ENCODE measurements at places on chromosomes 3 and 15.

DNA sequence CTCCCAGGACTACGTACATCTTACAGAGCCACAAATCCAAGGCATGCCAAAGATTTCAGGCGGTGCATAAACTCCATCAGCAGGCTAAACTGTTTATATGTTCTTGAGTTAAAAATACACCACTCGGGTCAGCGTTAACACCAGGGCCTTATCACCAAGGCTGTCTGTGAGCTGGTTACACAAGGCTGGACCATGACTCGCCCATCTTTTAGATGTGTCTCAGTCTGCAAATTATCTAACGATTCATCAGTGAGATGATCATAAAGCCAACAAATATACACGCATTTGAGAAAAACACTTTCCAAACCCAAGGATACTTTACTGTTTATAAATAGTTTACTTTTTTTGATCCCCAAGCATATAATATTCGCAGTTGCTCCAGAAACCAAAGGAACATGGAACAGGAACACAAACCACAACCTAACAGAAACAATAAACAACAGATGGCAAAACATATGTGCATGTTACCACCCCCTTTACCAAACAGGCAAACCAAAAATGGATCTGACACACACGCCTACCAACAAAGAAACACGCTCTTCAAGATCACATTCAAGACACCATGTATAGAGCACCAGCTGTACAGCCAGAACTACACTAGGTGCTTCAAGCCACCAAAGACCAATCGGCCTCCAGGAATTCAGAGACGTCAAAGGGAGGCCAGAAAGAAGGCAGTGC lies 15.4 kb downstream of the LRIG1 start:
- no peak for DNase-seq

- no peak for DNase-seq
These were observed at the start of gene DIS3L for GRCh38 chr15:66293419-66294156. Gene DIS3L, plus strand, starts transcription at chr15:66293568. Its CDS starts 29 bp downstream, at chr15:66293597.

DNA sequence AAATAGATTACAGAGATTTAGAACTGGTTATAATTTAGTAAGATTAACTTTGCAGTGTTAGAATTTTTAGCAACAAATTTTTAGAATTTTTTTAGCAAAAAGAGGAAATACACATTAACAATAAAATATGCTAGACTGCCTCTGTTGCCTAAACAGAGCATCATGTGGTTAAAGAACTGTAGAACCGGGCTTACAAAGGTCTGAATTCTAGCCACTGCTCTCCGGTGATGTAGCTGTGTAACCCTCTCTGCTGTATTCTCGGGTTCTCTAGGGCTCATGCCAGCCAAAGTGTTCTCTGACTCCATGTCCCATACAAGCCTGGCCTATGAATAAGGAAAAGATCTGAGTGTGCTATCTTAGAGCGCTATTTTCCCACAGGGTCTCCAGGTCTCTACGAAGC lies 2.9 kb upstream of the P2RY12 start:
- no peak for DNase-seq

DNA sequence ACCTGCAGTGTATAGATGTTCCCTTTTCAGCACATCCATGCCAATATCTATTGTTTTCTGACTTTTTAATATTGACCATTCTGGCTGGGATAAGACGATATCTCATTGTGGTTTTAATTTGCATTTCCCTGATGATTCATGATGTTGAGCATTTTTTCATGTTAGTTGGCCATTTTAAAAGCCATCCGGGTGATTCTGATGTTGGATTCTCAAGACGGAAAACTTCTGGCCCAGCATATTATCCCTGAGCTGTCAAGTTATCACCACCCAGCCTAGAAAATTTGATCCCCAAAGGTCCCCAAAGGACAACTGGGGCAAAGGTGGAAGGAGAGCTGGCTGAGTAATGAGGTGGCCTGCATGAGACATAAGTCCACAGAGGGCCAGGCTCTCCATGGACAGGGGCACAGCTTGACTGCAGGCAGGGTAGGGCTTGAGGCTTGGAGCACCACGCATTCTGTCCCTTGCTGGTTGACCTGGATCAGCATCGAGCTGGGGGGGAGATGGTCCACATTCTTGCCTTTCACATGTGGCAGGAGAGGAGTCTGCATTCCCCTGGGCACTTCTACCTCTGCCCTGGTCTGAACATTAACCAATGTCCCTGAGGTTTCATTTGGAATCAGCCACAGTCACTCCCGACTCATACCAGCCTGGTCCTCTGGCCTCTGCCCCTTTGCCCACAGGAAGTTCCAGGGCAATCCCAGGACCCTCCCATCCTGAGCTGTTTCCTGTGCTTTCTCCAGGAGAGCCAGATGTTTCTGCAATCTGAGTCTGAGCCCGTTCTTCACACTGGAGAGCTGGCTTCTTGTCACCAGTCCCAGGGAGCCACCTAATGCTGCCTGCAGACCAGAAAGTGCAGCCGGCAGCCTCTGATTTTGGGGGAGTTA lies 69.2 kb downstream of the ISG20 start:
- DNase-seq = no peak

DNA sequence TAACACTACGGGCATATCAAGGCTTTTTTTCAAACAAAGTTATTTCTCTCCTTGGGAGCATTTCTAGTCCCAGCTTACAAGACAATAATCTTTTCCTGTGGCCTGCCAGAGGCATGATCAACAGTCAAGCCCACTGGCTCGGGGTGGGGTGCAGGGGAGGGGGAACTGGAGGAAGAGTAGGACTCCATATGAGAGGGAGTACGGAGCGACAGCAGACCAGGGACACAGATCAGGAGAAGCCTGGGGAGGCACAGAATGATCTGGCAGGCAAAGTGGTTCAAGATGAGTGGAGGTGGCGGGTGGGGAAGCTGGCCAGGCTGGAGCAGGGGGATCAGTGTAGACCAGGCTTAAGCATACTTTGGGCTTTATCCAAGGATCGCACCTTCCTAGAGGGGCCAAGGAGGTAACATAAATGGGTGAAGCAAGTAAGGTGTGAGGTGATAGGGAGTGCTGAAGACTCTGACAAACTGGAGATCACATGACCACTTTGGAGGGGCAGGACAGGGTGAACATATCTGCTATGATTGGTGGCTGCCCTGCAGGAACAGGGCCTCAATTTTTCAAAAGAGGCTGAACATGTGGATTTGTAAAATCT lies 37.4 kb downstream of the KLF15 start:
- DNase-seq = no peak

- DNase-seq = no peak
These were observed 408.3 kb upstream of the RGMA start for GRCh38 chr15:93497291-93497690.

- no peak for DNase-seq
These were observed 950.7 kb downstream of the MCTP2 start for GRCh38 chr15:95182091-95182490.

GRCh38 chr15:96334017-96334704 lies 3.7 kb downstream of the NR2F2 start:
- no peak for DNase-seq

DNA sequence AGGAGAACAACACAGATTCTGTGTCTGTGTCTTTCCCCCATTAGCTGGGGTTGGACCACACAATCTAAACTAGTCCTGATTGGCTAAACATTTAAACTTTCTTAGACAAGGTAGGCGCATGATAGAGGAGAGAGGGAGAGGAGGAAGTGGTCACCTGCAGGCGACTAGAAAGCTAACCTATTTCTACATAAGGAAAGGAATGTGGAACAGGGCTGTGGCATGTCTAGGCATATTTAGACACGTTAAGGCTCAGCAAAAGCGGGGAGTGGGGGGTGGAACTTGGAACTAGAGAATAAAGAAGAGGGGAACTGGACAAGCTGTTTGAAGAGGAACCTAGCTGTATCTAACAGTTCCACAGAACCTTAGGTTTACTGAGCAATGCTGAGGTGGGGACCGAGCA lies 12.8 kb downstream of the LRRC28 start:
- no peak for DNase-seq

DNA sequence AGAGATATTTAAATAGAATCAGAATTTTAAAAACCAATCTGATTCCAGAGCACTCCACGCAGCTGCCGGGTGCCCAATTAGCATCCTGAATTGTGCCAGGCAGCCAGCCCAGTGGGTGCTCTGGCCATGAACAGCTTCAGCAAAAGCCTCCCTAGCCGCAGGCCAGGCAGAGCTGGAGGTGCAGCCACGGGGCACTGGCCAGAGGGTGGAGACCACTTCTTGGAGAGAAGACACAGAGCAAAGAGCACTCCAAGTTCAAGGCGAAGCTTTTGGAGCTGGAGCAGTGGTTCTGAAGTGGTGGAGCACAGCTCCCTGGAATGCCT lies 475.6 kb upstream of the PROK2 start:
- no peak for DNase-seq

DNA sequence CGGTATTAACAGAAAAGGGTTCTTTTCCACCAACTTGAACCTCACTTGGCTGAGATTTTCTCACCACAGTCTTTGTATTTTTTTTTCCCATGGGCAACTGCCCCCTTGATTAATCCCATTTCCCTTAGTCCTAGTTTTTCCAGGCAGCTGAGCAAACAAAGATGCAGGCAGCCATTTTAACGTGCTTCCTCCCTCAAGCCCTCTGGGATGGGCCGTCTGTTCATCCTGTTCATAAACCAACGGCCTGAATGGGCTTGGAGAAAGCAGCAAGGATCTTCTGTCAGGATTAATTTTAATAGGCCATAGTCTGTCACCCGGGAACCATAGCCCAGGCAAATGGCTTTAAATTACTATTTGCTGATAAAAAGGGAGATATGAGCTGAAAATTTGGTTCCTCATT lies 10.4 kb upstream of the POLR2M start:
- no peak for DNase-seq

DNA sequence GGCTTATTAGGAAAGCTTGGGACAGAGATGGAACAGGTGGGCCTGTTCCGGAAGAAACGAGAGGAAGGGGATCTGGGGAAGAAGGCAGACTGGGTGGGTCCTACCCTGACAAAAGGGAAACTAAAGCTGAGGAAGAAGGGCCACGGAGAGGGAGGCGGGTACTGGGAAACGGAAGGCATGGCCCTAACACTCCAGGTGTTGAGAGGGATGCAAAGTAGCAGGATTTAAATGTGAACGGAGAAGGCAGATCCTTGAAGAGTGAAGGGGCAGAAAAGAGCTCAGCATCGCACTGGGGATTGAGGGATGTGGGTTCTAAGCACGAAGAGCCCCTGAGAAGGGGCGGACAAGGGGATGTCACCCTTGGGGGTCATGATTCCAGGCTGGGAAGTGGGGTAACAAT lies 735 bp downstream of the STIMATE start:
- DNase-seq = no peak

DNA sequence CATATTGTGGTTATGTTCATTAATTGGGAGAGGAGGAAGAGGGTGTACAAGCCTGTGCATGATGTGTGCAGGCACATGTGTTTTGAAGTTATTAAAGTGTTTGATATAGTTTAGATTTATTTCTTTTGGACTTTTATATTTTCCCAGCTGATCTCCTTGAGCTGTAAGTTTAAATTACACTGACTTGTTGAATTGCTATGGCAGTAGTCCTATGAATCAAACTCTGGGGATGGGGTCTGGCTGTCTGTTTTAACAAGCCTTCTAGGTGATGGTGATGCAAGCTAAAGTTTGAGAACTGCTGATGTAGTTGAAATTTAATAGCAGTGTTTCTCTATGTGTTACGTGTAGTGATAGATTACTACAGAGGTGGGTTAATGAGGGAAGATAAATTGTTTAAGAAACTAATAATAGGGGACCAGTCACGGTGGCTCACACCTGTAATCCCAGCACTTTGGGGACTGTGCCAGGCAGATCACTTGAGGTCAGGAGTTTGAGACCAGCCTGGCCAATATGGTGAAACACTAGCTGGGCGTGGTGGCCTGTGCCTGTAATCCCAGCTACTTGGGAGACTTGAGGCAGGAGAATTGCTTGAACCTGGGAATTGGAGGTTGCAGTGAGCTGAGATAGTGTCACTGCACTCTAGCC lies 7.0 kb downstream of the ARIH1 start:
- DNase-seq = no peak

GRCh38 chr3:131193641-131194238 lies 167.1 kb downstream of the NEK11 start:
- no peak for DNase-seq

DNA sequence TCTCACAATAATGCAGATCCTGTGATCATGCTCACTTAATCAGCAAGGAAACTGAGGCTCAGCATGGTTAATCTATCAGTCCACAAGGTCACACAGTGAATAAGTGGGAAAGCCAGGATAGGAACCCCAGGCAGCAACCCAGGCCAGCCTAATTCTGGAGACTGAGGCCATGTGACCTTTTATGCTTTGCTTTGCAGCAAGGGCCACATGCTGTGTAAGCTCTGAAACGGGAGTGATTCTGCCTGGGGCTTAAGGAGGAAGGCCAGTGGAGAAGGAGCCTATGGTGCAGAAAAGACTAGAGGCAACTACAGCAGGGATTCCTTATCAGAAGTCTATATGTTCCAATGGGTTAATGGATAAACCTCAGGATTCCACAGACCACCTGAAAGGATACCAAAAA lies 157.6 kb upstream of the PPP2R3A start:
- DNase-seq = no peak

DNA sequence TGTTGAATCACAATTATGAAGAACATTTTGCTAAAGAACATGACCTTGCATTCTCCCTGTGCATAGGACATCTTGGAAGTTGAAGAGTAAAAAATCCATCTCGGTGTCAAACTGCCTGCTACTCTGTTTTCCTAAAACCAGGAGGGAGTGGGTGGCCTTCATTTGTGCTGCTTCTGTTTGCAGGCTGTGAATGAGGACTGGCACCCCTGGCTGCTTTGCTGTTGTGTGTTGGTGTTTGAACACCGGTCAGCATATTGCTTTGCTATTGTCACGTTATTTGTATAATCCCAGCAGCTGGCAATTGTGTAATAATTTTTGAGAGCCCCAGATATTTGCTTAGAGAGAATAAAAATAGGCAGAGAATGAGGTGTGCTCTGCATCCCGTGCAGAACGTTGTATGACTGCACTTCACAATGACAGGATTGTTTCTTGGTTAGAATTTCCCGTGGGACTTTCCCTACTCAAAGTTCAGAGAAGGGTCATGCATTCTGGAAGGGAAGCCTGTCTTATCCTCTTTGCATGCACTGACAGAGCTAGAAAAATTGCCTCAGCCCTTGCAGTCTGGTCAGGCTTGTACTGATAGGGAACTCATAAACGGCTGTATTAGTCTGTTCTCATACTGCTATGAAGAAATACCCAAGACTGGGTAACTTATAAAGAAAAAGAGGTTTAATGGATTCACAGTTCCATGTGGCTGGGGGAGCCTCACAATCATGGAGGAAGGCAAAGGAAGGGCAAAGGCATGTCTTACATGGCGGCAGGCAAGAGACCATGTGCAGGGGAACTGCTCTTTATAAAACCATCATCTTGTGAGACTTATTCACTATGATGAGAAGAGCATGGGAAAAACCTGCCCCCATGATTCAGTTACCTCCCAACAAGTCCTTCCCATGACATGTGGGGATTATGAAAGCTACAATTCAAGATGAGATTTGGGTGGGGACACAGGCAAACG lies 16.3 kb downstream of the SV2B start:
- no peak for DNase-seq

GRCh38 chr15:101250873-101251829 lies 697 bp downstream of the CHSY1 start:
- no peak for DNase-seq

GRCh38 chr3:17195192-17195611 lies 310.4 kb downstream of the PLCL2 start:
- DNase-seq = peak; percentile 77

DNA sequence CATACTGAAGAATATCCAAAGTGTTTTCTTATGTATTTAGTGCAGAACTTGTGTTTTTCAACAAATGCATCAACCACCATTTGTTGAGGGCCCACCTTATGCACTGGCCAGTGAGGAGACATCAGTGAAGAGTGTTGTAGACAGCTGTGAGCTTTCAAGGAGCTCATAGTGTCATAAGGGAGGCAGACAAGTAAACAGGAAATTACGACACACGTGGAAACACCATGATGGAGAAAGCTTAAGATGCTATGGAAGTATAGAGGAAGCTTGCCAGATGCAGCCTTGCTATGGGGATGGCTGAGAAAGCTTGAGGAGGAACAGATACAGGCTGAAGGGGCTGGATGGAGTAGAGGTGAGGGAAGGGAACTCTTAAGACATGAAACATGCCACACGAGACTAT lies 50.8 kb upstream of the PSMD6 start:
- DNase-seq = no peak

Measured in AG09319 (cell line).